ENCODE measurements at places on chromosomes 16 and 17. TPM values are rescaled to one million over a fixed set of nuclear protein-coding genes. Genes with fewer than 3 reads are reported as not detected.

DNA sequence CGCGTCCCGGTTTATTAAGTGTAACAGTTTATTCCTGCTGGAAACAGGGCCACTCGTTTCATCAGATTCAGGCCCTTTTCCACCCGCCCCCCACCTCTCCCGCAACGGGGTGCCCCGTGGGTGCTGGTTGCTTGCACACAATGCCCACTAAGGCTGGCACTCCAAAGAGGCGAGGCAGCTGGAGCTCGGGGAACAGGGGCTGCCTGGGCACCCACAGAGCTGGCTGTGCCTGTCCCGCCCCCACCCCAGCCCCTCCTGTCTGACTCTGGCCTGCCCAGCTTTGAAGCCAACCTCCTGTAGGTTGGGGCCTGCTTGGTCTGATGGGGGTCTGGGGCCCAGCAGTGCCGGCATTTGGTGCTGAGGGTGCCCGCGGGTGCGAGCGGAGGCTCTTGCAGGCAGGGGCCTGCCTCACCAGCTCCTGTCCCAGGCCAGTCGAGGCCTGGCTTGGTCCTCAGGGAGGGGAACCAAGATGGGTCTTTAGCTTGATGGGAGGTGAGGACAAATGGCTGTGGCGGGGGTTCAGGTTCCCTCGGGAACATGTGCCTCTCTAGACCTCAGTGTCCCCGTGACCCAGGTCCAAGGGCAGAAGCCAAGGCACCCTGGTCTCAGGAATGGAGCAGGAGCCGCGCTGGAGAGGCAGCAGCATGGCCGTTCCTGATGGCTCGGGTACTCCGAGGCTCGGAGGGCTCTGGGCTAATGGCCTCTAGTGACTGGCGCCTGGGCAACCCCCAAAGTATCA, 20.1 kb downstream of the MYBBP1A start:
- DNase-seq, result no peak

DNA sequence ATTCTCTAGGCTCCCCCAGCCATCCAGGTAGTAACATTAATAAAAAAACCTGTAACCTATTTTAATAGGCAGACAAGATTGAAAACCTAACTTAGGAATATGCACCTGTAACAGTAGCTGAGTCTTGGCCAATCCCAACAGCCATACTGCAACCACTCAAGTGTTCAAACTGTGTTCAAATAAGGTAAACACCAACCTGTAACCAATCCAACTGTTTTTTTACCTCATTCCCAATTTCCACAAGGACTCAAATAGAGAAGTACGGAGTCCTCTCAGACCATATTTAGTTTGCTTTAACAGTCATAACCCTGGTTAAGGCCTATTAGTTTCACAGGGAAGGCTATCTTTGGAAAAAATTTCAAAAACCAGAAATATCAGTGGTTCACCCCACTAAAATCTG, 40.4 kb upstream of the NOS2 start:
- no peak for DNase-seq

- DNase-seq, result no peak
These were observed 31.9 kb downstream of the BAIAP2 start for GRCh38 chr17:81066771-81067315.

DNA sequence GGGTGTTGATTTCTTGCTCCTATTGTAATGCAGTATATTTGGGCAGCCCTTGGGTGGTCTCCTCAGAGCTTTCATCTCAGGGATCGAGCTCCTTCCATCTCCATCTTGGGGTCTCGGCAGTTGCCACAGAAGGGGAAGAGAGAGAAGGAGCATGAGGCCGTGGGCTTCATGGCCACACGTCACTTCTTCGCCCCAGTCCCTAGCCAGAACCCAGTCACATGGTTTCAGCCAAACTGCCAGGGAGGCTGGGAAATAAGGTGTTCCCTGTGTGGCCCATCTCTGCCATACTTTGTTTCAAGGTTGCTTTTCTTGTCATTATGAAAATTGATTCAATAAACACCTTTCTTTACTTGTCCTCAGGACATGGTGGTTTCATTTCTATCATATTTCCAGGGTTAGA, 68.4 kb upstream of the NKD1 start:
- DNase-seq, result no peak

DNA sequence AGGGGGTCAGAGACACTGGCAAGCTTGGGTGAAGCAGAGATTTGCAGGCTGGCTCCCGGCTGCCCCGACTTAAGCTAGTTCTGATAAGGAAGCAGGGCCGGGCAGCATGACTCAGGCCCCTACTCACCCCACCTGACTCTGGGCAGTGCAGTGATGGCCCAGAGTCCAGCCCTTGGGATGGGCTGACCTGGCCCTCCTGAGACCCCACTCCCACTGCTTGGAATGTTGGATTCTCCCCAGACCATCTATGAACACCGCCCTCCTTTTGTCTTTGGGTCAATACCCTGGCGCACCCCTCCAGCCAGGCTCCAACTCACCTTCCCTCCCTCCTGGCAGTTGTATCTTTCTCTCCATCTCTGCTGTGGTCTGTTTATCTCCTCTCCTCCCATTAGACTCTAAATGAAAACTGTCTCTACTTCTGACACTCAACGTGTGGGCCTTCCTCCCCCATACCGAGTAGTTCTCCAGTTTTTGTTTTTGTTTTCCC, 21.0 kb downstream of the LGALS3BP start:
- DNase-seq, result no peak

GRCh38 chr17:75647921-75648320, 14.7 kb downstream of the SMIM5 start:
- no peak for DNase-seq

GRCh38 chr16:2497695-2498484, 15.9 kb upstream of the ATP6V0C start:
- no peak for DNase-seq

- DNase-seq, result no peak
These were observed 24.2 kb downstream of the PLD6 start for GRCh38 chr17:17181666-17182597.

DNA sequence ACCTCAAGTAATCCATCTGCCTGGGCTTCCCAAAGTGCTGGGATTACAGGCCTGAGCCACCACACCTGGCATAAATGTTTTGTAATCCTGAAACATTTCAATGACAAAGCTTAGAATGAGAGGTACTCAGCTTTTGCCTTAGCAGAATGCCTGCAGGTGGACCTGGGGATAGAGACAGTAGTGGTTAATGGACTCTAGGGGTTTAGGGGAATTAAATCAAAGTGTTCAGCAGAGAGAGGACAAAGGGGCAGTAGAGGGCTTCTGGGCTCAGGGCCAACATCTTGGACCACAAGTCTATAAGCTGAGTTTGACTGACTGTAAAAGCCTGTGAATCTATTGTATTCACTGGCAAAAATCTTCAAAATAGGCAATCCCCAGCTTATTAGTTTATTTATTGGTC, 36.0 kb upstream of the MED13 start:
- no peak for DNase-seq

NGFR gene
- 3.3 TPM for total RNA-seq

CNTNAP4 gene
- 31.7 TPM for total RNA-seq

KRT27 gene
- total RNA-seq, result not detected
